ENCODE measurements at places on chromosomes 5 and 9. TPM values are rescaled to one million over a fixed set of nuclear protein-coding genes. Genes with fewer than 3 reads are reported as not detected.

The KLHL9 gene
- 17.1 TPM for total RNA-seq

The SLCO6A1 gene
- total RNA-seq, result not detected

The SLC36A3 gene
- not detected for total RNA-seq

The BAAT gene
- total RNA-seq, result not detected

The ELOVL7 gene
- 0.39 TPM for total RNA-seq

The ESM1 gene
- 0.20 TPM for total RNA-seq

The UGT3A1 gene
- total RNA-seq, result not detected

The TEK gene
- not detected for total RNA-seq

The CYSTM1 gene
- total RNA-seq, result 4.5 TPM

The TMEM245 gene
- 33.5 TPM for total RNA-seq

The EDIL3 gene
- not detected for total RNA-seq

The PHF24 gene
- not detected for total RNA-seq

The GMCL2 gene
- not detected for total RNA-seq

The ACTL7A gene
- not detected for total RNA-seq

The SET gene
- total RNA-seq, result 551 TPM

The PCDHGA4 gene
- 0.43 TPM for total RNA-seq

The ENHO gene
- not detected for total RNA-seq

The GZMA gene
- total RNA-seq, result 738 TPM

The SNX24 gene
- total RNA-seq, result 2.8 TPM

The TXNDC8 gene
- not detected for total RNA-seq

The GABRP gene
- total RNA-seq, result not detected

The SPATA31A3 gene
- not detected for total RNA-seq

The IFNA21 gene
- total RNA-seq, result not detected

The FAM221B gene
- total RNA-seq, result not detected

The NSUN2 gene
- 90.1 TPM for total RNA-seq

The NEUROG1 gene
- total RNA-seq, result not detected

The FLT4 gene
- total RNA-seq, result 0.95 TPM

The TMEFF1 gene
- total RNA-seq, result 0.27 TPM

The ADRB2 gene
- 0.34 TPM for total RNA-seq

The NUTM2G gene
- not detected for total RNA-seq

The PDZD2 gene
- total RNA-seq, result not detected

The SPATA31D4 gene
- total RNA-seq, result not detected

The PCDHB16 gene
- not detected for total RNA-seq

The ROPN1L gene
- total RNA-seq, result 3.7 TPM

The DYNC2I2 gene
- 57.6 TPM for total RNA-seq

The VPS13A gene
- total RNA-seq, result 47.9 TPM
